ENCODE measurements at places on chromosomes 7 and 10.

- DNase-seq, result no peak
Measured at GRCh38 chr10:50927522-50928189, 42.2 kb upstream of the A1CF start.

GRCh38 chr10:59363446-59363958 is 1.2 kb upstream of the FAM13C start:
- DNase-seq, result no peak

- no peak for DNase-seq
Measured at GRCh38 chr10:96369890-96370583, 11.2 kb upstream of the OPALIN start.

DNA sequence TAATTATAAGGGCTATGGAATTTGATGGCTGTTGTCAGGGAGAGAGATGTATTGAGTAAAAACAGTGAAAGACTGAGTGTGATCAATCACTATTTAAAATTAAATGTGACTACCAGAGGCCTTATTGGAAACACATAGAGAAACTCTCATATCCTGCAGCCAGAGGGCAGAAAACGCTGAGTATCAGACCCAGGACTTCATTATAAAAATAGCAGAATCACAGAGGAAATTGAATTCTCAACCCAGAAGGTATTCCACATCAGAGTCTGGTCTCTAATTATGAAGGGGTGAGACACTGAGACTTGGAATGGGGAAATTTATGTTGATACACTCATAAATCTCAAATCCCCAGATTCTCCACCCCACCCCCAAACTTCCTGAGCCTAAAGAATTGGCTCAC is 69.5 kb upstream of the IL6 start:
- no peak for DNase-seq

- no peak for DNase-seq
Measured at GRCh38 chr10:44065788-44066526, 318.9 kb downstream of the CXCL12 start.

DNA sequence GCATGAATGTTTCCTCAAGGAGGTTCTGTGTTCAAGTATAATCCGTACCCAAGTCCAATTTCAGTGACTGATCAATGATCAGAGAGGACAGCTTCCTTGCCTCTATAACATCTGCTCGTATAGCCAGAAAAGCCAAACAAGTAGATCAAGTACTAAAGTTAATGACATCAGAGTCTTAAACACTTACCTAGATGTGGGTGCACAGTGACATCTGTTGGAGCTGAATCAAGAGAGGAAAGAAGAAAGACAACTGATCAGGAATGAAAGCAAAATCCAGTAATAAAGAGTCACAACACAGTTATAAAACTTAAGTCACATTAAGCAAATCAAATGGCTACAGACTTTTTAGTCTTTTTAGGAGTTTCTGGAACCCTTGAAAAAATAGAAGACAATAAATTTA is 236.5 kb downstream of the RELN start:
- no peak for DNase-seq

GRCh38 chr10:104300736-104301292 is 31.8 kb downstream of the GSTO2 start:
- DNase-seq, result no peak
